NCI-H82 (cell line): ENCODE measurements at places on chromosomes 11 and 22.
A peak's percentile ranks its signal among the peaks of the same experiment; 100 is the strongest.

DNA sequence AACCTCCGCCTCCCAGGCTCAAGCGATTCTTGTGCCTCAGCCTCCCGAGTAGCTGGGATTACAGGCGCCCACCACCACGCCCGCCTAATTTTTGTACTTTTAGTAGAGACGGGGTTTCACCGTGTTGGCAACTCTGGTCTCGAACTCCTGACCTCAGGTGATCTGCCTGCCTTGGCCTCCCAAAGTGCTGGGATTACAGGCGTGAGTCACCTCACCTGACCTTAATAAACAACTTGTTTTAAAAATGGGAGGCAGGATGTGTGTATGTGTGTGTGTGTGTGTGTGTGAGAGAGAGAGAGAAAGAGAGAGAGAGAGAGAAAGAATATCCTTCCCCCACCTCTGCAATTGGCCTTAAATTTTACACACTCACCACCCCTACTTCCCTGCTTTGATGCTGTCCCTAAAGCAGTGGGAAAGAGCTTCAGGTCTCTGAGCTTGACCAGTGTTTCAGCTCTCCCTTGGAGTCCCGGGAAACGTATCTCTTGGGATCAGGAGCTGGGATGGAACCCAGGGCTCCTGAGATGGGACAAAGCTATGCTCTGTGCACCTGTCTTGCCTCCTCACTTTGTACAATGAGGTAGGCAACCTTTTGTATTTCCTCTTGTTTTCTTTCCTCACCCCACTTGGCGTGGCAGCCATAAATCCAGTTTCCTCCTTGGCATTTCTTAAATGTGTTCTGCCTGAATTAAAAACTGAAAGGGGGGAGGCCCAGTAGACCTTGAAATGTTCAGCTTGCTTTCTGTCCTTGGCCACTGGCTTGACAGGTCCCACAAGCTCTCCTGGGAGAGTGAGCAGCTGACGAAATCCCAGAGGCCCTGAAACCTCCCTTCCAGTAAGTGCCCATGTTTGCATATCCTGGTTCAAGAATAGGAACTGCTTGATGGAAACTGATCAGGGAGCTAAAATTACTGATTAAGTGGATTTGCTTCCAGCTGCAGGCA is 17.8 kb upstream of the XBP1 start:
- peak; percentile 64 for DNase-seq

DNA sequence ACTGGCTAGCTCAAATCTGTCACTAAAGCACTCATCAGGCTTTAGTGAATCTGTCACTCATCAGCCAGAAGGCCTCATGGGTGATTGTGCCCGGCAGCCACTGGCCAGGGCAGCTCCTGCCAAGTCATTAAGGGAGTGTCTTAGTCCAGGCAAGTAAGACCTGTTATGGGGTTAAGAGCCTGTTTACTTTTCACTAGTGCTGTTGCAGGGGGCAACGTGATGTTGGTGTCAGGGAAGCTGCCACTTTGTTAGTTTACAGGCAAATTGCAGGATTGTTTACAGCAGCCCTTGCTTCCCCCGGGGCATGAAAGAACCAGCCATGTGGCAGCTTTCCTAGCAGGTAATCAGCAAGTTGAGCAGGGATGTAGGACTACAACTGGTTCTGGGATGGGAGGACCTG is 155.6 kb upstream of the NCAM1 start:
- peak; percentile 38 for DNase-seq

DNA sequence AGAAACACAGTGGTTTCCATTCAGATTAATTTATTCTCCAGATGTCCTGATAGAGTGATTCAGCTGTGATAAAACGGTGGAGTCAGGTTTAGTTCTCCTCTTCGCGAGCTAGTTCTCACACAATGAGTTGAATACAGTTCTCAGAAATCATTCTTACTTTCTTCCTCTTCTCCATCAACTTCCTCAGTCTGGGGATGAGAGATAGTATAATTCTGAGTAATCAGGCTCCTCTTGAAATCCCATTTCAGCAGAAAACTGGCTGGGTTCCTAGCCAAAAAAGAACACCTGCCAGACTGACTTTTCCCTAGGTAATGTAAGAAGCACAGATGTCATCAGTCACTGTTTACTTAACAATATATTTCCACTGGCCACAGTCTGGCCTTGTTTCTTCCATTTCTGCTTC is 76.7 kb downstream of the SVIP start:
- DNase-seq, result peak; percentile 0

DNA sequence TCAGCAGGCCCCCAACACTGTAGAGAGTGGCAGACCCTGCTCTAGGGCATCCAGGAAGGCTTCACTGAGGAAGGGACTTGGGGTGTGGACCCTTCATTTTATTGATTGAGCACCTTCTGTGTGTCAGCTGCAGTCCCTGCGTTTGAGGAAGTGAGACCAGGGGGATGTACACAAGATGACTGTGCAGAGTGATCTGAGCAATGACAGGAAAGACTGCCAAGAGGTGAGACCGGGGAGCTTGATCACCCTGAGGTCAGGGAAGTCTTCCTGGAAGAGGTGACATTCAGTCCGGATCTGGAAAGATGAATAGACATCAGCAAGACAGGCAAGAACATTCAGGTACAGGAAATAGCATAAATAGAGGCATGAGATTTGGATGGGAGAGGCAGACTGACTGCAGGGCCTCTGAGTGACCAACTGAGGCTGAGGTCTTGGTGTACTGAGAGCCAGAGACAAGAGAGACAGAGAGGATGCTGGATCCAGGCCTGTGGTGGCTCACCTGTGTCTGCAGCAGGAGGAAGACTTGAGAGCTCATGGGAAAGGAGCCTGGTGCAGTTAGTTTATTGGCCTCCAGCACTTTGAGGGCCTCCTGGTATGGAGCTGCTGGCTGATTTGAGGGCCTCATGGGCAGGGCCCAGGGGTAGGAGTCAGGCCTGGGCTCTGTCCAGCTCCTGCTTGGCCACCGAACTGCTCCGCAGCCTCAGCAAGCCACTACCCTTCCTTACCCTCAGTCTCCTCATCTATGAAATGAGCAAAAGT is 5.2 kb downstream of the DGAT2 start:
- no peak for DNase-seq

GRCh38 chr11:8070417-8071115 is 10.4 kb upstream of the TUB start:
- DNase-seq, result peak; percentile 50

- no peak for DNase-seq
These were observed 5.4 kb downstream of the LMO1 start for GRCh38 chr11:8258289-8258688.

GRCh38 chr11:118607401-118608359 is at the start of gene PHLDB1:
PHLDB1 (plus strand) TSS chr11:118607615; CDS start chr11:118613837, 6,222 bp downstream.
- DNase-seq, result peak; percentile 64

GRCh38 chr11:108961095-108961494 is 296.2 kb downstream of the DDX10 start:
- DNase-seq, result no peak

GRCh38 chr11:1702506-1702905 is 5.5 kb downstream of the KRTAP5-6 start:
- no peak for DNase-seq

GRCh38 chr11:35746356-35747153 is 84.0 kb downstream of the TRIM44 start:
- no peak for DNase-seq

DNA sequence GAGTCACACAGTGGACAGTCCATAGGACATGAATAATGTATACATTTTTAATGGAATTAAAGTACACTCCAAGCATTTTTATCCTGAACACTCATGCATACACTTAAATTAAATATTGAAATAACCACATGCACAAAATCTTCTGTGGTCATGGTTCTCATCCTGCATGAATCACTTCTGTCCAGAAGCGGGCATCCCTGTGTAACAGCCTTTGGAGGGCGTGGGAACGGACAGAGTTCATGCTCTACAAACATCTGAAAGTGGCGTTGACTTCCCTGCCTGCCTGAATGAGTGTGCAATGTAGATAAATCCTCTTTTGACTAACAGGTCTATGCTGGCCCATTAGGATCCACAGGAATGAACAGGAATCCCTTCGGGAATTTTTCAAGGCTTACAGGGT is 780.2 kb downstream of the BRD1 start:
- no peak for DNase-seq

- no peak for DNase-seq
These were observed 14.2 kb upstream of the CDC42BPG start for GRCh38 chr11:64858467-64859263.

- DNase-seq, result no peak
These were observed 771.1 kb upstream of the LUZP2 start for GRCh38 chr11:23725752-23726151.

DNA sequence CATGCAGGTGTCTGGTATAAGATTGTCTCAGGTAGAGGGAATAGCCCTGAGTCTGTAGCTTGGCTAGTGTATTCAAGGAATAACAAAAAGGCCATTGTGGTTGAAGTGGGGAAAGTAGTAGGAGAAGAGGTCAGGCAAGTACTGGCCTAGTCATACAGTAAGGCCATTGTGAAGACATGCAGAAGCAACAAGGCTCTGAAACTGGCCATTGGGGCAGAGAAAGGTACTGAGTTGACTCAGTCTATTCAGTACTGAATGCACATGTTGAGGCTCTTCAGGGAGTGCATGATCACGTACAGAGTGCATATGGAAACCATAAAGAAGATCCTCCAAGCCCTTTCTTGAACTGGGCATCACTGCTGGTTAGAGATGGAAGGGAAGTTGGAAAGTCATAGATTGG is 477.6 kb downstream of the SOX6 start:
- DNase-seq, result no peak

DNA sequence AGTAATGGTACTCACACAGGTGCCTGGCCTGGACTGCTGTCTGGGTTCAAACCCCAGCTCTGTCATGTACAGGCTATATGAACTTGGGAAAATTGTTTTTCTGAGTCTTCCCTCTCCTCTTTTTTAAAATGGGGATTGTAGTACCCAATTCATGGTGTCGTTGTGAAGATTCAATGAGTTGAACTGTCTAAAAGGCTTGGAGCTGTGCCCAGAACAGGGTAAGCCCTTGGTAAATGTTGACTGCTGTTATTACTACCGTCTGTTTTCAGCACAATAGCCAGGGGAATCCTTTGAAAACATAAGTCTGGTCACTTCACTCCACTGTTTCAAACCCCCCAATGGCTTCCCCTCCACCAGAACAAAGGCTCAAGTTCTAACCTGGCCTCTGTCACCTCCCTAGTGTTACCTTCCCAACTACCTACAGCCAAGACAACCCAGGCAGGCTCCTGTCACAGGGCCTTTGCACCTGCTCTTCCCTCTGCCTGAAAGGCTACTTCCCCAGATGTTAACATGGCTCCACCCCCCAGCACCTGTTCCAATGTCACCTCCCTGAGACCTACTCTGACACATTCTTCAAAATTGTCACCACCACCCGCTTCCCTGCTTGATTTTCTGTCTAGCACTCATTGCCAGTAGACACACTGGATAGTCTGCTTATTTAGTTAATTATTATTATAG is 152.8 kb downstream of the CHST1 start:
- no peak for DNase-seq

GRCh38 chr22:22030493-22031182 is 48.1 kb upstream of the TOP3B start:
- DNase-seq, result peak; percentile 7

DNA sequence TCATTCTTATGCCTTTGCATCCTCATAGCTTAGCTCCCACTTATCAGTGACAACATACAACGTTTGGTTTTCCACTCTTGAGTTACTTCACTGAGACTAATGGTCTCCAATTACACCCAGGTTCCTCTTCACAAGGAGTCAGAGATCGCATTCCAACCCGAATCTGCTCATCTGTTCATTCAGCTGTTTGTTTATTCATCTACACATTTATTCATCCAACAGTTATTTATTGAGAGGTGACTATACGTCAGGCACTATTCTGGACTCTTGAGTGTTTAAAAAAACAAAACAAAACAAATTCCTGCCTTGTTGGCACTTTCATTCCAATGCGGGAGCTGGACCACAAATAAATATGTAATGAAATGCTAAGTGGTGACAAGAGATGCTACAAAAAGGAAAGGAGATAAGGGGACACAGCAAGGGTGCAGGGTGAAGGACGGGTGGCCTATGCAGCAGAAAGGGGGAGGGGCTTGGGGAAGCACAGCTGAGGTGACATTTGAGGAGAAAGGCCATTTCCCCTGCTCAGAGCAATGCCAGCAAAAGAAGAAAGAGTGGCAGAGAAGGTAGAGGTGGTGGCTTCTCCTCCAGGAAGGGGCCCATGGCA is 393.8 kb upstream of the SYN3 start:
- no peak for DNase-seq

GRCh38 chr11:26985943-26986342 is 8.0 kb upstream of the FIBIN start:
- DNase-seq, result no peak

- peak; percentile 84 for DNase-seq
These were observed 5.2 kb downstream of the TMEM138 start for GRCh38 chr11:61367406-61367805.
